ENCODE measurements at places on chromosomes 12 and 14.

GRCh38 chr12:52857500-52857899 is 8.7 kb upstream of the KRT78 start:
- DNase-seq = no peak

GRCh38 chr14:104473649-104474494 is 105.7 kb upstream of the C14orf180 start:
- DNase-seq = no peak

DNA sequence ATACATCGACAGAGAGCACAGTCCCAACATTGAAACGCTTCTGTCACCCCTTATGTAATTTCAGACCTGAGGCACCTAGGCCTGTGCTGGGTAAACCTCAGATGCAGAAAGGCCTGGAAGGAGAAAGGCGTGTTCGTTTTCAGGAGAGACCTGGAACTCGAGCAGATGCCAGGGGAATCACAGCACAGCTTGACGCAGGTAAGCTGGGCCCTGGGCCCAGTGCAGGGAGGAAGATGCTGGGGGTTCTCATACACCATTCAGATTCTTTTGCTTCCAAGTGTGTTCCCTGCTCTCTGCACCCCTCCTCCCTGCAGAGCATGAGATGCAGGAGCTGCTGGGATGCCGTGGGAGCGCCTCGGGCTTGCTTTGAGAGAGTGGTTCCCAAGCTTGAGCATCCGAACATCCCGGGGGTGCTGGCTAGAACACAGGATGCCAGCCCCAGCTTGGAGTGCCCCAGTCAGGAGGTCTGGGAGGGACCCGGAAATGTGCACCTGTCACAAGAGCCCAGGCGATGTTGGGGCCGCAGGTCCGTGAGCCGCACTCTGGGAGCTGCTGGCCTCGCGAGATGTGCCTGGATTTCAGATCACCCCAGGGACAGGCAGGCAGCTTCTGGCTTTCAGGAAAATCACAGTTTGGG is 35.9 kb downstream of the FZD10 start:
- no peak for DNase-seq

- no peak for DNase-seq
Observed at GRCh38 chr14:23932639-23933038, 20.9 kb upstream of the DHRS4 start.

DNA sequence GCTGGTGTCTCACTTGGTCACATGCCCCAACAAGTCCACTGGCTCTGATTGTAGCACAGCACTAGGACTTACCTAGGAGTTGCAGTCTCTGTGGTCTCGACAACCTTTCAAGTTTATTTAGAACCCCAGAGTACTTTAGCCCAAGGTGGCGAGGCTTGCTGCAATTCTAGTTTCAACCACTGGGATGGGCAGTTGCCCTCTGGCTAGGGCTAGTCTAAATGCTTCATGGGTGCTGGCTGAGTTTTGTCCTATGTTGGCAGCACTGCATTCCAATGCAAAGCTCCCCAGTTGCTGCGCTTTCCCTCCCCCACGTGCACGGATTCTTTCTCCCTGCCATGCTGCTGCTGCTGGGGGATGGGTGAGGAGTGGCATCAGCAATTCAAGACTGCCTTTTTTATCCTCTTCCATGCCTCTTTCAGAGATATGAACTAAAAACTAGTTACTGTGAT is 207.9 kb downstream of the SYNE2 start:
- DNase-seq = no peak

- no peak for DNase-seq
Observed at GRCh38 chr12:28552251-28552970, 362.2 kb downstream of the CCDC91 start.

- no peak for DNase-seq
Observed at GRCh38 chr14:85439696-85440328, 90.1 kb upstream of the FLRT2 start.

GRCh38 chr14:85702191-85702590 is 172.2 kb downstream of the FLRT2 start:
- DNase-seq = no peak

DNA sequence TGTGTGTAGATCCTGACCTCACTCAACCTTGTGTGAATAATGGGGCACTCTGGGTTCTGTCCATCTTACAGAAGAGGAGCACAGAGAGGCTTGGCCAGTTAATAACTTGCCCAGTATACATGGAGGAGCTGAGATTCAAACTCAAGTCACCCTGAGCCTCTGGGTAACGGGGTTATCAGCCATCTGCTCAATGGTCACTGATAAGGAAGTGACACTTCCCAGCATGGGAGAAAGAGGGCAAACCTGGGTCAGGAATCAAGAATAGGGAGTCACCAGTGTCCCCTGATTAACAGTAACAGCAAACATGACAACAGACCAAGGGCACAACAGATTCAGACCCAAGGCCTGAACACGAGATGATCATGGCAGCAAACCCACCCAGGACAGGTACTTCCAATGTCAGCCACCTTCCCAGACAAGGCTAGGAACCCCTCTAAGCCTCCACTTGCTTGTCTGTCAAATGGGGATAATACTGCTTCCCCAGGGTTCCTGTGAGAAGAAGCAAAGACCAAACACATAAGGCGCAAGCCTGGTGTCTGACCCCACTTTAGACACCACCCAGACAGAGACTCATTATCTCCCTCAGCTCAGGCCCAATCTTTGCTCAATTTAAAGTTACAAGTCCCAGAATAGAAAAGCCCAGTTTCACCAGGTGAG is 3.6 kb downstream of the CCDC85C start:
- no peak for DNase-seq

DNA sequence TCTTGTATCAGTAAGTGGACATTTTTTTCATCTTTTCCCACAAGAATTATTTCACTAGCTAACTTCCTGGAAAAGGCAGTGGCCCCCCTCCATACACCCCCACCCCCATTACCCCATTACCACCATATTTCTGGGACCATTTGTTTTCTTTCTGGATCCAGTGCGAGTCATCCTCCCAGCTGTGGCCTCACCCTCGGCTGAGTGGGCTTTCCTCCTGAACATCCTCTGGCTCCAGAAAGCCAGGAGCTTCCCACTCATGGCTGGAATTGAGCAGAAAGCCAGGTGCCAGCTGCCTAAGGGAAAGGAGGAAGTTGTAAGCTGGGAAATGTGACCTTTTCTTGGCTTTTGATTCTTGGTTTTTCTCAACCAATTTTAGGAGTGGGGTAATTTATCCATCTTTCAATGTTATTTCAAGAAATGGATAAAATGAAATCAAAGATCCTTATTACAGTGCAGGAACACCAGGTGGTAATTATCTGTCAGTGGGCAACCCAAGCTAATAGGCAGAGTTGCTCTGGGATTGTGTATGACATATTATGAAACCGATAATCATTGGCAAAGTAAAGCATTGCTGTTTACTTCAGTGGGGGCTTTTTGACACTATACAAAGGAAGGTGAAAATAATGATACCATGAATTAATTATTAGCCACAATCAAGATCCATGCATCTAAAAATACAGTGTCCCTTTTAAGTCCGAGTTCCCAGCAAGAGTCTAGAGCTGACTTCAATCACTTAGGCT is 124.6 kb downstream of the KICS2 start:
- DNase-seq = no peak

DNA sequence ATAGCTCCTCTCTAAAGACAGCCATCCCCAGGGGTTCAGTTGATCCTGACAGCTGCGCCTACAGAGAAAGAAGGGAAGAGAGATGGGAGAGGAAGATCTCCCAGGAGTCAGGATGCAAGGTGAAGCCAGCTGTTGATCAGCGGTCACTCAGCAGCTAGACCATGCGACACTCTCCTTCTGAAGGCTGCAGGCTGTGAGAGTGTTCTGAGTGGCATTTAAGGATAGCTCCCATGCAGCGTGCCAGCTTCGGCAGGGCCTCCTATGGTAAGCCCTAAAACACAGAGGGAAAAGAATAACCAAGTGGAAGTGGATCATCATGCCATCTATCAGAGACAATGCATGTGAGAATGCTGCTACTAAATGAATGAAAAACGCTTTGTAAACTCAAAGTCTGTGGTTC is 197.9 kb upstream of the NUDT4 start:
- DNase-seq = no peak

- no peak for DNase-seq
Observed at GRCh38 chr12:32811686-32812392, 56.1 kb upstream of the YARS2 start.

- DNase-seq = no peak
Observed at GRCh38 chr12:68497107-68497506, 113.6 kb upstream of the RAP1B start.

DNA sequence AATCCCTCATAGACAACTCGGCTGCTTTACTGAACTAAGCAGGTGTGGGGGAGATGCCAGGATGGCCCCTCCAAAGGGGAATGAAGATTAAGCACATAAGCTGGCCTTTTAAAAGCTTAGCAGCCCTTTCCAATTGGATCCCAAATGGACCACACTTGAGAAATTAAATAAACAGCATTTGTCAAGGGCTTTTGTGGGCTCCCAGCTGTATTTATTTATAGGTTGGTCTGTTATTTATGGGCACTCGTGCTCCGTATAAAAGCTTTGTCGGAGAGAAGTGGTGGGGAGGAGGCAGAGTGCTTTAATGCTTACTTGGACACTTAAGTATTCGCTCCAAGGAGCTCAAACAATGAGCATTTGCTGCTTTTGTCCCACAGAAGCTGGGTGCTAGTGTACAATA is 580.2 kb downstream of the MED13L start:
- no peak for DNase-seq

- DNase-seq = no peak
Observed at GRCh38 chr12:119134284-119135072, 44.3 kb upstream of the HSPB8 start.

GRCh38 chr12:109775172-109775881 is 57.9 kb downstream of the TRPV4 start:
- DNase-seq = peak; percentile 65

- DNase-seq = no peak
Observed at GRCh38 chr12:88638966-88639760, 58.9 kb upstream of the KITLG start.

DNA sequence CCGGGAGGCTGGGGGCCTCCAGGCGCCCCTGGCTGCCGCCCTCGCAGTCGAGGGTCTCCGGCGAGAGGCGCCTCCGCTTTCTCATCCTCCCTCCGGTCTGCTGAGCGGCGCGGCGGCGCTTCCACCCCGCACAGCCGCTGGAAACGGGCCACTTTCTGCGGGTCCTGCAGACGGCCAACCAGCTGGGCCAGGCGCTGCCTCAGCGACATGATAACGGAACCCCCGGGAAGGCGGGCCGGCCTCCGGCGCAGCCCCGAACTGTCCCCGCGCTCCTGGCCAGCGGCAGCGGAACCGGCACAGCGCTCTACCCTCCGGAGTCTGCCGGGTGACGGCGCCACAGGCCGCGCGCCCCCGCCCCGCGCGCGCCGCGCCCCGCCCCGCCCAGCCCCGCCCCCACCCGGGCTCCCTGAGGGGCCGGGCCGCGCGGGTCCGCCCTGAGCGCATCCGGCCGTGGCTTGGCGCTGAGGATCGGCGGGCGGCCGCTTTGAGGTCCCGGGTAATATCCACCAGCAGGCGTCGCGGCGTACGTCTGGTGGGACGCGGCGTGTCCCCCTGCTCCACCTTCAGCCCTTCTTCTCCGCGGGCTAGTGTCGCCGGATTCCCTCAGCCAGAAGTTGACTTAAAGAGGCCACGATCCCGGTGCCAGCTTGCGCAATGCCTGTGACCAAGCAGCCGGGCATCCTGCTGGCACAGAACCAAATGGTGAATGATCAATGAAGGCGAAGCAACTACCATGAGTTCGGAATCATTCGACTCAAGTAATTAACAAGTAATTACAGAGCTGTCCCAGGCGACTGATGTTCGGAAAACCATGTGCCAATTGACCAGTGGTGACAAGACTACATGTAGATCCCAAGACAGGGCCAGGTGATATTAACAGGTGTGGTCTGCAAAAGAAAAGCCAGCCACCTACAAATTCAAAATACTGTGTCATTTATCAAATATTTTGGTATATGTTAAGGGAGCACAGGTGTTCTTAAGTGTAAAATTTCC is at the start of gene SGPP1:
TSS of gene SGPP1 (minus strand) at position 330 of the 993 bp plus-strand sequence. CDS start at position 209, 121 bp downstream.
- DNase-seq = peak; percentile 60

GRCh38 chr14:96790706-96791105 is 6.5 kb upstream of the VRK1 start:
- no peak for DNase-seq

DNA sequence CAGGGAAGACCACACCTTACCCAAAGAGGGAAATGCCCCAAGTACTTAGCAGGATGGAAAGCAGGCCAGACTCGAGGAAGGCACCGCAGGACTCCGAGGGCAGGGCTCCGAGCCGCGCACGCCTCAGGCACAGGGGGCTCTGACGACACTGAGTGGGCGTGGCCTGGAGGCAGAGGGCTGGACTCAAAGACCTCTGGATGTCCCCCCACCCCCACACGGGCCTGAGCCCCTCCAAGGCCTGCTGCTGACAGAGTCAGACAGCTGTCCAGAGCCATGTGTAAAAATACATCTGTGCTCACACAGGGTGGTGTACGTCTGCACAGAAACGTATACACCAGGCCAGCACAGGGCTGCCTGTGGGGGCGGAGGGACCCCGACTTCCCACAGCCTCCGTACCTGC is 1.4 kb downstream of the AKT1 start:
- DNase-seq = no peak

DNA sequence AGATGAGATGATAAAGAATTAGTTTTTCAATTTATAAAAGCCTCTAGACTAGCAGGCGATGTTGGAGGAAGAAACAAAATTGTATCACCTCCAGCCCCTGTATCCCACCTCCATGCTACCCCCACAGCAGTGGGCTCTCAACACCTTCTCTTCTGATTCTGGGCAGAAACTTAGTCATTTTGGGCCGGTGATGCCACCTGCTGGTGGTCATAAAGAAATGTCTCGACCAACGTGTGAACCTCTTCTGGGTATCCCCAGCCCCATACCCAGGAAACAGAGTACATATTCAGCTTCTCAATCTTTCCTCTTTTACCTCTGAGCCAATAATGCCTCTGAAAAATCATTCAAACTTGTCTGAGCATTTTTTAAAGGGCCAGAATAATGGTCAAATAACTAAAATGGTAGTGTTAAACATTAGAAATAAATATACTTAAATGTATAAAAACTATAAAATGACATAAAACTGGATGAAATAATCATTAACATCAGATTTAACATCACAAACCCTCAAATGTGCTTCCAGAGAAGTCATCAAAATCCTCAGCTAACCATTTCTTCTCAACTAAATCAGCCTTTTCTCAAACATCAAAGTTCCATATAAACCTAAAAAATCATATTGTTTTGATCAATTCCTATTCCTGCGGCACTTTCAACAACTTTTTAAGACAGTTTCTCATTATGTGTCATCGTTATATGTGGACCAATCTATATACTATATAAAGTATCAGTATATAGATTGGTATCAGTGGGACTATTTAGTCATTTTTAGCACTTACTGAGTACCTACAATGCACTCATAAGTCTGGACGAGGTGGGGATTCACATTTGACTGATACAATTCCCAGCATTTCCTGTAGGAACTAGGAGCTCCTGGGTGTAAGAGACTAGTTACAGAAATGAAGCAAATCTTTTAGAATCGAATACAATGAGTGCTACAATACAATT is 69.4 kb downstream of the ATXN2 start:
- peak; percentile 28 for DNase-seq
